ENCODE measurements at places on chromosomes 1 and 21.

DNA sequence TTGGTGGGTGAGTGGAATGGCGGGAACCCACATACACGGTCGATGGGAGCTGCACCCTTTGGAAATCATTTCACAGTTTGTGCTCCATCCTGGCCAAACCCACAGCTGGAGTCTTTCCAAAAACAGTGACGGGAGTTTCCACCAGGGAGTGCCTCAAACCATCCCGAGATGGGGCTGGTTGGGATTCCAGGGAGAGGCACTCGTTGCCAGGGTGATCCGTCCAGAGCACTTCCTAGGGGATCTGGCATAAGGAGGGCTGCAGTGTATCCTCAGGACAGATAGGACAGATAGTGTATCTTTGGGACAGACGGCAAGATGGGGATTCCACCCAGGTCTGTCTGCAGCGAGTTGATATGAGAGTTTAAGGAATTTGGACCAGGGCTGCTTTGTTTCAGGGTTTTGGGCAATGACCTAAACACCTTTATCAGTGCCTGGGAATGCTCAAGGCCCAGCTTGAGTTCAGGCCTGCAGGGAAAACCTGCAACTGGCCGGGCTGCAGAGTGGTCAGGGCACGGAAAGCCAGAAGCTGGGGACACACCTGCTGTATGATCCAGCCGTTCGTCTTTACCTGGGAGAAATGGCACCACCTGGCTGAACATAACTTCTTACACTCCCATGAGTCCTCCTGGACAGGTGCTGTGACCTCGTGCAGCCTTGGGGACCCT lies 3.4 kb upstream of the POFUT2 start:
- DNase-seq, result no peak

DNA sequence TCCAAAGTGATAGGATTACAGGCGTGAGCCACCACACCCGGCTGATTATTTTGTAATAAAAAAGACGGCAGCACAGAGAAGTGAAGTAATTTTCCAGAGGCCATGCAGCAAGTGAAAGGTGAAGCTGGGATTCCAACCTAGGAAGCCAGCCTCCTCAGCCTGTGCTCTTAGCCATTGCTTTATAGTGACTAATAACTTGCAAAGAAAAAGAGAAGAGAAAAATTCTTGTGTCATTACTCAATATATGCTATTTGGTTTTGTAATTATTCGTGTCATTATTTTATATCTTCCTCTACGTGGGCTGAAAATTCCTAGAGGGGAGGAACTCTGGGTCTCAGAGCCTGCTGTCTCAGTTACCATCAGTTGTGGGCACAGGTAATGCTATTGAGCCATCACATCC lies 1.6 kb upstream of the IER5 start:
- DNase-seq, result no peak

DNA sequence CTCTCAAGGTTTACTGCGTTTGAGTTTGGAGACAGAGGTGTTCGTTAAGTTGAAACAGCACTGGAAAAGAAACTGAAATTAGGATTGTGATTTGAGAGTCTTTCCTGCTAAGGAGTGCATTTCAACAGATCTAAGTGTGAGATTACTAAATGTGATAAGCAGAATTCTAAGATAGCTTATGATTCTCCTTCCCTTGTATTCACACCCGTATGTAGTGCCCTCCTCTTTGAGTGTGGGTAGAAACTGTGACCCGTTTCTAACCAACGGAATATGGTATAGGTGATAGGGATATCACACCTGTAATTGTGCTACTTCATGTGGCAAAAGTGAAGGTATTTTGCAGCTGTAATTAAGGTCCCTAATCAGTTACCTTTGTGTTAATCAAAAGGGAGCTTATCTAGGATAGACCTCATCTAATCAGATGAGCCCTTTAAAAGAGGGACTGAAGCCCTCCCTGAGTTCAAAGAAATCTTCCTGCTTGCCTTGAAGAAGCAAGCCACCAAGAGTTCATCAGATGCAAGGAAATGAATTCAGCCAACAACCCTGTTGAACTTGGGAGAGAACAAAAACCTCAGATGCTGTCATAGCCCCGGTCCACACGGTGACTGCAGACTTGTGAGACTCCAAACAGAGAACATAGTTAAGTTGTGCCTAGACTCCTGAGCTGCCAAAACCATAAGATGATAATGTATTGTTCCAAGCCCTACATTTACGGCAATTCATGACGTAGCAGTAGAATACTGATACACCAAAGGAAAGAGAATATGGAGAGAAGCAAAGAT lies 12.6 kb upstream of the IL12RB2 start:
- DNase-seq, result no peak

- no peak for DNase-seq
Observed at GRCh38 chr1:78836726-78837125, 169.8 kb downstream of the ADGRL4 start.

GRCh38 chr21:41325138-41325912 lies 8.7 kb downstream of the FAM3B start:
- DNase-seq, result no peak

GRCh38 chr1:184393962-184394361 lies 7.1 kb downstream of the C1orf21 start:
- DNase-seq, result no peak

DNA sequence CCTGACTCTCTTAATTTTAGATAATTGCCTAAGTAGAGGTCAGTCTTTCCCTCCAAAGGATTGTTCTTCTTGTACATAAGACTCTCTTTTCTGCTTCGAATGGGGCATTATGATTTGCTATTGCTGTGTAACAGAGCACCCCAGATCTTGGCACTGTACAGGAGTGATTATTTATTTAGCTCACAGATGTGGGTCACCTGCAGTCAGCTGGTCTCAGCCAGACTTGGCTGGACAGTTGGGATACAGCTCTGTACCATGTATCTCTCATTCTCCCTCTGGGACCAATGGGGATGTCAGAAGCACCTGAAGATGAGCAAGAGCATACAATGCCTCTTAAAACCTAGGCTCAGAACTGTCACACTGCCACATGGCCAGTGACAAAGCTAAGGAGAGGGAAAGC lies 23.4 kb upstream of the KCND3 start:
- no peak for DNase-seq

DNA sequence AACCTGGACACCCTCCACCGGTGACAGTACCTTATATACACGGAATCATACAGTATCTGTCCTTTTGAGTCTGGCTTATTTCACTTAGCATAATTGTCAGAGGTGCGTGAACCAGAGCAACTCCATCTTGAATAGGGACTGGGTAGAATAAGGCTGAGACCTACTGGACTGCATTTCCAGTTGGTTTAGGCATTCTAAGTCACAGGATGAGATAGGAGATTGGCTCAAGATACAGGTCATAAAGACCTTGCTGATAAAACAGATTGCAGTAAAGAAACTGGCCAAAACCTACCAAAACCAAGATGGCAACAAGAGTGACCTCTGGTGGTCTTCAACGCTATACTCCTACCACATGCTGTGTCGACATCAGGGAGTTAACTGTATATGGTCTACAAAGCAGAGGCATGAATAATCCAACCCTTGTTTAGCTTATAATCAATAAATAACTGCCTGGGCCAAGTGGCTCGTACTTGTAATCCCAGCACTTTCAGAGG lies 1.4 kb upstream of the FDPS start:
- no peak for DNase-seq

- no peak for DNase-seq
Observed at GRCh38 chr1:170700842-170701615, 37.1 kb downstream of the PRRX1 start.

DNA sequence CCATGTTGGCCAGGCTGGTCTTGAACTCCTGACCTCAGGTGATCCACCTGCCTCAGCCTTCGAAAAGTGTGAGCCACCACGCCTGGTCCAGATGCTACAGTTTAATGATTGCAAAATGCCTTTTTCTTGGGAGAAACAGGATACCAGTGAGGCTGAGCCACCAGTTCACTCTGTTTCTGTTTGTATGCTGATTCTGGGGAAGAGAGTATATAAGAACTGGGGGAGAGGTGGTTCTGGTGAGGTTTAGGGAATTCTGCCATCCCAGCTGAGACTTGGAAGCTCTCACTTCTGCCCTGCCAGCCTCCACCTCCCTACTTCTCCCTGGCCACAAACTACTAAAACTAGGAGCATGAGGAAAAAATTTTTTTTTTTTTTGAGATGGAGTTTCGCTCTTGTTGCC lies 8.1 kb upstream of the PMF1 start:
- DNase-seq, result no peak
